ENCODE measurements at places on chromosomes 5 and 9.
A peak's percentile ranks its signal among the peaks of the same experiment; 100 is the strongest.

DNA sequence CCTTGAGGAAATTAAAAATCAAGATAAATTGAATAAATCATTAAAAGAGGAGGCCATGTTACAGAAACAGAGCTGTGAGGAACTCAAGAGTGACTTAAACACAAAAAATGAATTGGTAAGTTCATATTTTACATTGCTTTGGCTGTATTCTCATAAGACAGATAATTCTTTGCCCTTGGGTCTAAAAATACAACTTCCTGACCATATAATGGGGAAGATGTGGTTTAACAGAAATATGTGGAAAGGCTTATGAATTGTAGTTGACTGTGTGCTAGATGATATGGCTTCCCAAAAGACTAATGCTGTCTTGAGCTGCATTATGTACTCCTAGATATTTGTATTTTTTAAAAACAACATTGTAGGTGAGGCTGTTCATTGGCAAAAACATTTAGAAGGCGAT, 33.1 kb downstream of the CNTRL start:
- no peak for DNase-seq

GRCh38 chr9:18907927-18908625, 124.9 kb downstream of the SAXO1 start:
- no peak for DNase-seq

DNA sequence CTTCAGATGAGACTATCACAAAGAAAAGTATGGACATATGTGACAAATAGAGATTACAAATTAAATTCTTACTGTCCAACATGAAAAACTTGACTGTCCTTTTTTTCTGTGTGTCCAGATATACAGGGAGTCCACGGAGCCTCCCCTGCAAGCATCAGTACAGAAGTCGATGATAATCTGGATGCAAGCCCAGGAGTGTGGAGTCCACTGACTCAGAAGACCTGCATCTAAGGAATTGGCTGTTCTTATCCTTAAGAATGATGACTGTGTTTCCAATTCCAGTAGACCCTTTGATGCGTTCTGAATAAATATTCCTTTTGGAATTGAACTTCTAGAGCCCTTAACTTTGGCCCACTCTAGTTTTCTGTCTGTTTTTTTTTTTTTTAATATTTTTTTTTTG, 56.7 kb upstream of the TAF11L2 start:
- no peak for DNase-seq

- peak; percentile 55 for DNase-seq
These were observed 326.1 kb downstream of the NSG2 start for GRCh38 chr5:174371600-174372094.

GRCh38 chr9:74431467-74431866, 65.7 kb upstream of the RORB start:
- DNase-seq, result no peak

- no peak for DNase-seq
These were observed 195.6 kb upstream of the ELL2 start for GRCh38 chr5:96157077-96157780.

DNA sequence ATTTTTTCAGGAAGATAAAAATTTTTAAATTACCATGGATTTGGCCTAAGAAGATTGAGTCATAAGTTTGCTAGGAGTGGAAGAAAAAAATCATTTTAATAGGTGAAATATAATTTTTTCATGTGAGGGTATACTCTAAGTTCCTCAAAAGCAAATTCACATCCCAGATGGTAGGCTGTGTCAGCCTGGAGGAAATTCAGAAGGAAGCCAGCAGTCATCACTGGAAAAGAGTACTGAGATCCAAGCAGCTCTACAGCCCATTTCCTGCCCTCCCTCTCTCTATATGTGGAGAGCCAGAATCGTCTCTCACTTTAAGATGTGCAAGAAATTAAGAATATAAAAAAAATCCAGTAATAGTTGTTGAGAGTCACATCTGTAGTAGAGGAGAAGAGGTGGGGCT, 126.5 kb upstream of the CDH18 start:
- DNase-seq, result peak; percentile 61

- no peak for DNase-seq
These were observed 39.4 kb upstream of the CTSV start for GRCh38 chr9:97078362-97078761.

- DNase-seq, result no peak
These were observed 26.9 kb downstream of the CAMSAP1 start for GRCh38 chr9:135880438-135880837.

- DNase-seq, result no peak
These were observed 66.5 kb downstream of the MSX2 start for GRCh38 chr5:174790906-174791305.

DNA sequence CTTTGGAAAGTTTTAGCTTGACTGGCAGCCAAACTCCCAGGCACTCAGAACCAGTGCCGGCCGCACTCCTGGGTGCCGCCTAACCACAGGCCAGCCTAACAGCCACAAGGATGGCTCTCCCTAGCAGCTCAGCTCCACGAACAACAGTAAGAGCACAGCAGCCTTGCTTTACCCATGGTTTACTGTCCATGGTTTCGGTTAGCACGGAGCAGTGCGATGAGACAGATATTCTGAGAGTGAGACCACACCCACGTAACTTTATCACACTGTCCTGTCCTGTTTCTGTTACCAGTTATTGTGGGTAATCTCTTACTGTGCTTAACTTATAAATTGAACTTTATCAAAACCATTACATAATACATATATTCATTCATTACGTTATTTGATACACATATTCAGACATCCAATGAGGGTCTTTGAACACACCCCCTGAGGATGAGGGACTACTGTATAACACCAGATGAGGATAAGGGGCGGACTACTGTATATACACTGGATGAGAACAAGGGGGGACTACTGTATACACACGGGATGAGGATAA, 12.4 kb downstream of the CLPTM1L start:
- DNase-seq, result peak; percentile 51

DNA sequence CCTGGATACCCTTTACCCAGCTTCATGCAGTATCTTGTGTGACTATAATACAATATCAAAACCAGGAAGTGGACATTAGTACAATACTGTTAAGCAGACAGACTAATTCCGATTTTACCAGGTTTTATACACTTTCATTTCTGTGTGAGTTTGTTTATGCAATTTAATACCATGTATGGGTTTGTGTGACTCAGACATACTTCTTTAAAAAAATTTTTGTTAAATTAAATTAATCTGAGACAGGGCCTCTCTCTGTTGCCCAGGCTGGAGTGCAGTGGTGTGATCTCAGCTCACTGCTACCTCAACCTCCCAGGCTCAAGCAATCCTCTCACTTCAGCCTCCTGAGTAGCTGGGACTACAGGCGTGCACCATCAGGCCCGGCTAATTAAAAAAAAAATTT, 156.8 kb downstream of the GAPVD1 start:
- DNase-seq, result no peak

GRCh38 chr5:142000704-142001484, 11.9 kb downstream of the GNPDA1 start:
- DNase-seq, result peak; percentile 57

- no peak for DNase-seq
These were observed 148.0 kb downstream of the TARS1 start for GRCh38 chr5:33588654-33589372.

DNA sequence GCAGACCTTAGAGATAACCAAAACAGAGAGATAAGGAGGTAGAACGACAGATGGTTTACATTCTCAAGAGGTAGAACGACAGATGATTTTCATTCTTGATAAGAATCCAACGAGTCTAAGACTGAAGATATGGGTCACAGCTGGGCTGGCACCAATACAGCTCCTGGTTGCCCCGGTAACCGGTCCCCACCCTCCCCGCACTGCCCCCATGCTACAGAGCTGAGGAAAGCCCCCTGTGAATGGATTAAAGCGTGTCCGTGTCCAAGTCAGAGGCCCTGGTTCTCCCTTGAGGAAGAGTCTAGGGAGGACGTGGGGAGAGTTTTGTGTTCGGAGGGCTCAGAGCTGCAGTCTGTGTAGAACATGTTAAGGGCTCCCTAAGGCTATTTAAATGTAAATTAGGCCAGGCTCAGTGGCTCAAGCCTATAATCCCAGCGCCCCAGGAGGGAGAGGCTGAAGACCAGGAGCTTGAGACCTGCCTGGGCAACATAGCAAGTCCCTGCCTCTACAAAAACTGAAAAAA, 8.1 kb downstream of the IDNK start:
- peak; percentile 15 for DNase-seq

GRCh38 chr5:143649937-143650621, 161.9 kb upstream of the HMHB1 start:
- peak; percentile 36 for DNase-seq

GRCh38 chr9:34145165-34145564, 18.7 kb upstream of the DCAF12 start:
- DNase-seq, result no peak

DNA sequence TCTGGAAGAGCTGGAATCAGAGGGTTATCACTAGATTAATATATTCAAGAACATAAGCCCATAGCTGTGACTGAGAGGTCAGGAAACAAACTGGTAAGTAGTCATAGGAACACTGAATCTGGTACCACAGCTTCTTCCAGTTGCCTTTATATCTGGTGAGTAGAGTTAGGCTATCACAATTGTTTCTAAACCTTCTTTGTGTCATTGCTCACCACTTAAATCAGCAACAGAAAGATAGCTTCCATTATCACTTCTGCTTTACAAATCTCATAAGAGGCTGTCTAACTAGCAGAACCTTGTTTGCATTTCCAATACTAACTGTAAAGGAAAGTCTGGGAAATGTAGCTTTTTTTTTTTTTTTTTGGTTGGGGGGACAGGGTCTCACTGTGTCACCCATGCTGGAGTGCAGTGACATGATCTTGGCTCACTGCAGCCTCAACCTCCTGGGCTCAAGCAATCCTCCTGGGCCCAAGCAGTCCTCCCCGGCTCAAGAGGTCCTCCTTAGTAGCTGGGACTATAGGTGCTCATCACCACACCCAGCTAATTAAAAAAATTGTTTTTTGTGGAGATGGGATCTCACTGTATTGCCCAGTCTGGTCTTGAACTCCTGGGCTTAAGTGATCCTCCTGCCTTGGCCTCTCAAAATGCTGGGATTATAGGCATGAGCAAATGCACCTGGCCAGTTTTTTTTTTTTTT, 22.0 kb downstream of the CDC42SE2 start:
- no peak for DNase-seq

- no peak for DNase-seq
These were observed 201.1 kb downstream of the PALM2AKAP2 start for GRCh38 chr9:109981091-109981490.

DNA sequence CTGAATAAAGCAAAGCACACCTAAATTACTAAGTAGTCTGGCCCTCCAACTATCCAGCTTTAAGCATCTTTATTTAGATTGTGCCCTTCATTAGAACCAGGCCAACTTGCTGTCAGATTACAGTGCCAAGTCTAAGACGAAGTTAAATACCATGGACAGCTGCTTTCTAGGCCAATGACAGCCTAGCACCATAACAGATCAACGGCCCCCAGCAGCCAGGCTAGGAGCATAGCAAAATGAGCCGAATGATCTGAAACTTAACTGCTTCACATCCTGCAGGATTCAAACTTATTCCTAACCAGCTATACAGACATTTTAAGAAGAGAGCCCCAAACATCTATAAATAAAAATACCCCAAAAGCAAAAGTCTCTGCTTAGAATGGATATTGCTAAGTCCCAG, 6.8 kb downstream of the SLC24A2 start:
- peak; percentile 40 for DNase-seq

DNA sequence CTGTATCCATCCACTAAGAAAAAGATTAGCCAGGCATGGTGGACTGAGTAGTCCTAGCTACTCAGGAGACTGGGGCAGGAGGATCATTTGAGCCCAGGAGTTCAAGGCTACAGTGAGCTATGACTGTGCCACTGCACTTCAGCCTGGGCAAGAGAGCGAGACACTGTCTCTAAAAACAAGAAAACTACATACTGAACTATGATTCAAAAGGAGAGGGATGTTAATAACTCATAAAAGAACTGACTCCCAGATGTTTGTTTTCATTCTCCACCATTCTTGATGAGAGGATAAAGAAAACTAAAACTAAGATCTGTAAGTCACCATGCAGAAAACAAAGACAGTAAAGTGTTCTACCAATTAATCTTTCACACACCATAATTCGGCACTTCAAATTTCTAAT, 53.5 kb downstream of the AUH start:
- no peak for DNase-seq

DNA sequence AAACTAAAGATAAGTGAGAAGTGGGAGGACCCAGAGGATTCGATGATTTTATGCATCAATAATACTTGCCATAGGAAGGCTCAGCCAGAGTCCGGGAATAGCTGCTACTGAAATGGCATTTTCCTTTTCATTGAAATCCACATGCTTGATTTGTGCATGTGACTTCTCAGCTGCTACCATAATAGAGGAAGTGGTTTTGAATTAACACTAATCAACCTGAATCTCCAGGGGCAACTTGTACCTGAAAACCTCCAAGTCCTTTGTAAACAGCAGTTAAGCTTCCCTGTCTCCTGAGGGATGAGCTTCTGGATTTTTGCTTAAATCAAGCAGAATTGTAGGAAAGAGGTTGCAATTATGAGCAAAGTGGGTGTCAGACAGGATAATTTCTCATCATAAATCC, 124.9 kb downstream of the PPP2R2B start:
- DNase-seq, result no peak

GRCh38 chr5:170362102-170362501, 27.1 kb downstream of the KCNMB1 start:
- no peak for DNase-seq

- DNase-seq, result peak; percentile 89
These were observed at the start of gene MRPL41 for GRCh38 chr9:137551264-137552021. TSS of gene MRPL41 (plus strand) at chr9:137551879. CDS start at chr9:137552082, 203 bp downstream.

DNA sequence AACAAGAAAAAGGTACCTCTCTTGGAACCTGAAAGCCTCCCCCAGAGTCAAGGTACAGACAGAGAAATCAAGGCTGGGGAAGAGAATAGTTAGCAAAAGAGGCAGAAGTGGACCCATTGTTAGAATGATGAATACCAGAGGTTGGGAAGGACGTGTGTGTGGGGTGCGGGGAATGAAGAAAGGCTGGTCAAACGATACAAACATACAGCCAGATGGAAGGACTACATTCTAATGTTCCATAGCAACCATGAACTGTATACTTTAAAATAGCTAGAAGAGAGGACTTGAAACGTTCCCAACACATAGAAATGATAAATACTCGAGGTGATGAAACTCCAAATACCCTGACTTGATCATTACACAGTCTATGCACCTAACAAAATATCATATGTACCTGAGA, 7.1 kb downstream of the CCDC69 start:
- DNase-seq, result no peak

DNA sequence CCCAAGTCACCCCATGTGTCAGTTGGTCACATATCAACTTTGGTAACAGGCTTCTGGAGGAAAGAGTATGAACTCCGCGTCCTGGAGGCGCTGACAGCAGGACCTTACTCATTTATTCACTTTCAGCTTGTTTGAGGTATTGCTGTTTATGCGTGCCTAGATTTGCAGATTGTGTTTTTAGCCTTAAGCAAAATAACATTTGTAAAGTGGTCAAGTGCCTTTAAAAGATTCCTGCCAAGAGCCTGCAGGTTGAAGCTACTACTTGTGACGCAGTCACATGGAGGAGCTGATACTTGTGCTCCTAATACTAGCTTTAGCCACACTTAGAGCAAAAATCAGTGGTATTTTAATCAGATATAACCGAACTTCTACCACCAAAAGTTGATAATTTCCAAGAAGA, 351.3 kb downstream of the ADGRV1 start:
- DNase-seq, result no peak

- no peak for DNase-seq
These were observed 132.1 kb downstream of the COL23A1 start for GRCh38 chr5:178458140-178458539.
